ENCODE measurements at places on chromosomes 7 and 10.

- no peak for DNase-seq
Observed at GRCh38 chr10:119289227-119289920, 82.0 kb downstream of the GRK5 start.

DNA sequence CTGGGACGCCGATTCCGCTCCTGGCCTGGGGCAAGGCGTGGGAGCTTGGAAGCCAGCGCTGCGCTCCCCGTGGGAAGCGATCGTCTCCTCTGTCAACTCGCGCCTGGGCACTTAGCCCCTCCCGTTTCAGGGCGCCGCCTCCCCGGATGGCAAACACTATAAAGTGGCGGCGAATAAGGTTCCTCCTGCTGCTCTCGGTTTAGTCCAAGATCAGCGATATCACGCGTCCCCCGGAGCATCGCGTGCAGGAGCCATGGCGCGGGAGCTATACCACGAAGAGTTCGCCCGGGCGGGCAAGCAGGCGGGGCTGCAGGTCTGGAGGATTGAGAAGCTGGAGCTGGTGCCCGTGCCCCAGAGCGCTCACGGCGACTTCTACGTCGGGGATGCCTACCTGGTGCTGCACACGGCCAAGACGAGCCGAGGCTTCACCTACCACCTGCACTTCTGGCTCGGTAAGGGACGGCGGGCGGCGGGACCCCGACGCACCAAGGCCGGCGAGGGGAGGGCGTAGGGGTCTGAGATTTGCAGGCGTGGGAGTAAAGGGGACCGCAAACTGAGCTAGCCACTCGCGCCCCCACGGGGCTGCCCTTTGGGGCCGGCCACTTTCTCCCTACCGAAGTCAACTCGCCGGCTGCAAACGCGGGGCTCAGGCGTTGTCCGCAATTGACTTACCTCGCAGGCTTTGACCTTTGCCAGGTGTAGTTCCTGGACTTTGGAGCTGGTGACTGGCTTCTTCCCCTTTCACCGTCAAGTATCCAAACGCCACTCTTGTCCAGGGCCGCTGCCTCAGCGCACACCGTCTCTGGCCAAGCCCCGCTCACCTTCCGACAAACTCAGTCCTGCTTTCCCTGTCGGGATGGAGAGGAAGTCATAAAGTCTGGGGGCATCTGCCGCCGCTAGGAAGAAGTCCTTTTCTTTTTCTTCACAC lies at the start of gene SCIN:
TSS of gene SCIN (plus strand) at position 187 of the 928 bp plus-strand sequence. CDS start at position 254, 67 bp downstream.
- DNase-seq: peak; percentile 83

GRCh38 chr10:72252972-72253371 lies 20.8 kb upstream of the DDIT4 start:
- DNase-seq: no peak

- DNase-seq: no peak
Observed at GRCh38 chr10:124992462-124993344, 50.8 kb downstream of the ZRANB1 start.

DNA sequence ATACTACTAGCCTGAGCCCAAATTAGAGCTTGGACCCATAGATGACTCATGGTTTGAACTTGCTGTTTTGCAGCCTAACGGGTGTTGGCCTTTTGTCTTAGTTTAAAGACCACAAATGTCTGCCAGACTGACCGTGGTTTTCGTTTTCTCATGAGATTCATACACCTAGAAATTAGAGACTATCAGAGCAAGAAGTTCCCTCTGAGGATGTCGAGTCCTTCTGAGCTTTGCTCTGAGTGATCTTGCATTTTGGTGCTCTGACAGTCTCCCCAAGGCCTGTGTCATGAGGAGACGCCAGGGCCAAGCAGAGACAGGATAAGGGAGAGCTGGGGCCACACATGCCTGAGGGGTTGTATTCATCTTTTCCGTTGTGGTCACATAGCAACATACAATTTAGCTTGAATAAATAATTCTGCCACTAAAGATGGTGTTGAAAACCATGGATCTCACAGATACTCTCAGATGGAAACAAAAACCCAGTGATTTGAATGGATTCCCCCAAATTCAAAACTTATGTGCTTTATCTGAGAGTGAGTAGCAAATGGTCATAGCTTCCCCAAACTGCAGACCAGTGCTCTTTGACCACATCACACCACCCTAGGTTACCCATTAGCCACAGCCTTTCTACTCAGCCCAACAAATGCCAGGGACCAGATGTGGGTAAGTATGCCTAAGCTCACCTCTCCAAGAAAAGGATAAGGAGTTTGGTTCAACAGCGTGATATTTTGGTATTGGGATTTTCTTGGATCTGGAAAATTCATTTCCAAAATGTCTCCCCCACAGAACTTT lies 762.0 kb upstream of the IGFBP3 start:
- no peak for DNase-seq

DNA sequence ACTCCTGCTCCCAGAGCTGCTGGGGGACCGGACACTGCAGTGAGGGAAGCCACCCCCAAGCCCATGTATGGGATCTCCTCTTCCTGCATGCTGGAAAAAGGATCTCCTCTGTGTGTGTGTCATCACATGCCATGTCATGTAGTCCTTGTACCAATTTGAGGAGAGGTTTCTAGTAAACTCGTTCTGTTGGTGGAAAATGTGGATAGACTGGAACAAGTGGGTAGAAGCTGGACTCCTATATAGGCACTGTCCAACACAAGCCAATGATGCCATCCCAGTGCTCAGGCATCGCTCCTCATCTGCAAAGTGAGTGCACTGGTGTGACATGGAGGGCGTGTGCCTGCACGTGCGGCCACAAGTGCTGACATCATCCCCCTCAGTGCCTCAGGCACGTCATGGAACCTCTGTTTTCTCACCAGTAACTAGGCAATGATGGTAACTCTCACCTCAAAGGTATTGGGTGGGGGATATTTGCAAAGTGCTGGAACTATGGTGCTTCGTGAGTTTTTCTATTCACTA lies 19.3 kb downstream of the MYO1G start:
- peak; percentile 81 for DNase-seq

GRCh38 chr7:41131956-41132355 lies 570.9 kb downstream of the INHBA start:
- DNase-seq: no peak

DNA sequence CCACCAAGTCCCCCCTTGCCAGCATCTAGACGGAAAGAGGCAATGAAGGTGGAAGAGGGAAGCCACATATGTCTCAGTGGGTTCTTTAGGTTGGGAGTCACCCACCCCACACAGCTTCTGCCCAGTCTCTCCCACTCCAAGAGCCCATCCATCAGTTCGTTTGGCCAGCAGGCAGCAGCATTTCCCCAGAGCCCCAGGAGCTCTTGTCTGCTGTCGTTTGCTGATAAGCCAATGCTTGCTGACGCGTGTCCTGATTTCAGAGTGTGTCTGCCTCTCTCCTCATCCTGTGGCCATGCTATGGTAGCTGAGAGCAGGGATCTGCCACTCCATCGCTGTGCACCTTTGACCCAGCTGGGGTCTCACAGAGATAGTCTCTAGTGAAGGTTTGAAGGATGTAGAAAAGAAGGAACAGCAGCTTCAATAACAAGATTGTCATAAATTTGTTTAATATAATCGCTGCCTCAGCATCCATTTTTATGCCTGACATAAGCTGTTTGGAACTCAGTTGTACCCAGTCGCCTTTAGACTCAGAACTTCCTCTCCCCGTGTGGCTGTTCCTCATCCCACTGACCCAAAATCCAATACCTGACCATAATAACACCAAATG lies 39.4 kb upstream of the GDF10 start:
- no peak for DNase-seq

DNA sequence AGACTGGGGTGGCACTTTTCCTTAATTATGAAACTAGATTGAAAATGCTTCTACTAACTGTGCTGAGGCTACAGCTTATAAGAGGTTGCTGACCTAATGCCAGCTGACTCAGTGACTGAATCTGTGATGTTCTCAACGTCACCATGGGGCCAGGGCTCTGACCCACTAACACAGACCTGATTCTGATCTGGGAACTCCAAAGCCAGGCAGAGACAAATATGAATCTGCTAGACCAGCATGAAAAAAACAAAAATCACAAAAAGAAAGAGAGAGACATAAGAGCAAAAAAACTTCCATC lies 16.1 kb downstream of the USP6NL start:
- no peak for DNase-seq

DNA sequence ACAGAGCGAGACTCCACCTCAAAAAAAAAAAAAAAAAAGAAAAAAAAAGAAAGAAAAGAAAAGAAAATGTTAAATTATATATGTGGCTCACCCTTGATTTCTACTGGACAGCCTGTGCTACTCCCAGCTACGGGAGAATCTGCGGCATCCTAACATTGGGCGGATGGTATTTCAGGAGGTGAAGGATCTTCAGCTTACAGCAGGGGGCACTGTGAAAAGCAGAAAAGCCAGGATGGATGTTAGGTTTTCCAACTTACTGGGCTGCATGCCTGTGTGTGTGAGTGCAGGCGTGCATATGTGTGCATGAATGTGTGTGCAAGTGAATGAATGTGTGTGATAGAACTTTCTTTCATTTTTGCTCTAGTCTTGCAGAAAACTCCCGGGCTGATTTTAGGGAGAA lies 1066.5 kb downstream of the TYW1 start:
- no peak for DNase-seq

DNA sequence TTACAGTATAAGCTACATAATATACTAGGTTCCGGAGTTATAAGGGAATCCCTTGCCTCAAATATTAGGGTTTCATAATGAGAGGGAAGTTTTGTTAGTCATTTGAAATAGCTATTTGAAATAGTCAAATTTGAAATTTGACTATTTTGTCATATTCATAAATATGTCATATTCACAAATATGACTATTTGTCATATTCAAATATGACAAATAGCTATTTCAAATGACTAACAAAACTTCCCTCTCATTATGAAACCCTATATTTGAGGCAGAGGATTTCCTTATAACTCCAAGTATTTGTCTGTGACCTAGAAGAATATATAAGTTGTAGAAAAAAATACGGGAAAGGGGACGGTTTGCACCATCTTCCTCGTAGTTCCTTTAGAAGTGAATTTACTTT lies 76.6 kb downstream of the HDAC9 start:
- DNase-seq: no peak

- DNase-seq: no peak
Observed at GRCh38 chr10:125823663-125824251, 411 bp downstream of the BCCIP start.

DNA sequence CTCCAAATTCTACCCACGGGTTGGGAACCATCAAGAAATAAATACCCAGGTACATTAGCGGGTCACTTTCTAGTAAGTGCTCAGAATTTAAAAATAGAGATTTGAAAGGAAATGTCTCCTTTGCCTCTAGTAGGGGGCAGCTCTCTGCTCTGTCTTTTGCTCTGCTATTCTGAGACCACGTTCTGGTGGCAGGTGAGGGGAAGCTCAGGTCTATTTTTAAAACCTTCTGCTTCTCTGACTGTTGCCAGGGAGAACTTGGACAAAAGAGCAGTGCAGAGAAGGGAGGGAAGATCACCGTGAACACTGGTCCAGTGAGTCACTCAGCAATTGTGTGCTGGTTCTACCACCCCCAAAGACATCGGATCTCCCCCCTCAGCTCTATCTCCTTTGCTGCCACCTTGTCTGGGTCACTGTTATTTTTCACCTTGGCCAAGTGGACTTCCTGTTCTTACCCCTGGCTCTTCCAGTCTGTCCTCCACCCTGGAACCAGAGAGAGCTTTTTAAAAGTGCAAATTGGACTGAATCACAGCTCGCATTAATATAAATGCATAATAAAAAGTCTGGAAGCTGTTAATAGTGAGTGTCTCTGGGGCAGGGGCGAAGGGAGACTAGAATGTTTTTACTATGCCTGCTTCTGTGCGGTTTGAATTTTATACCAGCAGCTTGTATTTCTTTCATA lies 72.4 kb upstream of the LOXL4 start:
- DNase-seq: peak; percentile 21

GRCh38 chr10:84352251-84352842 lies 24.0 kb downstream of the CCSER2 start:
- DNase-seq: peak; percentile 86

- no peak for DNase-seq
Observed at GRCh38 chr10:70462349-70462984, 16.1 kb upstream of the PALD1 start.

DNA sequence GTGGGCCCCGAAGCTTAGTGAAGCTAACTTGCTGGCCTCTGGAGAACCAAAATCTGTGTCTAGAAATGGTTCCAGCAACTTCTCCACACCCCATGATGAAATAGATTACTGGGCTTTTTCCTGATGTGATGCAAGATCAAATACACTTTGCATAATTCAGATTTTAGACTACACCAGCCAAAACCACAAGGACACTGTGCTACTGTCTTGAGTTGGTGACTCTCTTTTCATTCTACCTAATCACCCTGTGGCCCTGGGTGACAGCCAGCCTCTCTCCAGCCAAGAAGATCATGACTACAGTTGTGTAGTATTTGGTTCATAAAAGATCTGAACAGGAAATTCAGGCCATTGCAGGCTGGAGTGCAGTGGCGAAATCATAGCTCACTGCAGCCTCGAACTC lies 22.2 kb downstream of the AZGP1 start:
- peak; percentile 82 for DNase-seq

Data from lower leg skin (tissue), 4 donors.